ENCODE measurements at places on chromosomes 1 and 21. TPM values are rescaled to one million over a fixed set of nuclear protein-coding genes. Genes with fewer than 3 reads are reported as not detected.

The OR2T29 gene
- not detected for total RNA-seq

GRCh38 chr1:205519541-205520131 is 15.2 kb downstream of the CDK18 start:
- no peak for DNase-seq

The INAVA gene
- total RNA-seq, result 0.39 TPM

- DNase-seq, result no peak
Measured at GRCh38 chr1:30330644-30331043, 392.7 kb downstream of the MATN1 start.

GRCh38 chr21:43953021-43953420 is 59.1 kb upstream of the TRAPPC10 start:
- DNase-seq, result no peak

The DYRK3 gene
- 3.6 TPM for total RNA-seq

- no peak for DNase-seq
Measured at GRCh38 chr1:63705078-63705477, 68.7 kb upstream of the ROR1 start.

The F13B gene
- total RNA-seq, result not detected

GRCh38 chr21:39003982-39004633 is 179.1 kb downstream of the PSMG1 start:
- DNase-seq, result no peak

The VSIG8 gene
- not detected for total RNA-seq

The DNALI1 gene
- total RNA-seq, result not detected

The GPX7 gene
- total RNA-seq, result 13.9 TPM

Measured in T-helper 17 cell (primary cell).